Activated naive CD8-positive, alpha-beta T cell treated with anti-CD3 and anti-CD28 coated beads, Interleukin-2, amount 50 U/mL, for 24 hours (primary cell): ENCODE measurements at places on chromosomes 7 and 10.

DNA sequence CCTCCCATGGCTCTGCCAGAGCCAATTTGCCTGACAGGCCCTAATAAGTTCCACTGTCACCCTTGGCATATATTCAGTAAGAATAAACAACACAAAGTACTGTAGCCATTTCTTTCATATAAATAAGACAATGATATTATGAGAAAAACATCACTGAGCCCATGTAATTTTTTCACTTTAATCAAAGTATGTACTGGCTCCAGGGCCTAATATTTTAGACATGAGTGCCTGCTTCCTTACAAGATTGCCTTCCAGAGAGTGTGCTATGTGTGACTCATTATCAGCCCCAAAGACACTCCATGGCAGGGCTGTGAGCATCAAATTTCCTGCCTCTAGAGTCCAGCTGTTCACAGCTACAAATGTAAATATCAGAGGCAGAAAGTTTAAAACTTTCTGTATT, 297.6 kb downstream of the LHFPL3 start:
- no peak for DNase-seq

GRCh38 chr10:43137717-43138020, 576 bp upstream of the CSGALNACT2 start:
- peak; percentile 64 for DNase-seq

DNA sequence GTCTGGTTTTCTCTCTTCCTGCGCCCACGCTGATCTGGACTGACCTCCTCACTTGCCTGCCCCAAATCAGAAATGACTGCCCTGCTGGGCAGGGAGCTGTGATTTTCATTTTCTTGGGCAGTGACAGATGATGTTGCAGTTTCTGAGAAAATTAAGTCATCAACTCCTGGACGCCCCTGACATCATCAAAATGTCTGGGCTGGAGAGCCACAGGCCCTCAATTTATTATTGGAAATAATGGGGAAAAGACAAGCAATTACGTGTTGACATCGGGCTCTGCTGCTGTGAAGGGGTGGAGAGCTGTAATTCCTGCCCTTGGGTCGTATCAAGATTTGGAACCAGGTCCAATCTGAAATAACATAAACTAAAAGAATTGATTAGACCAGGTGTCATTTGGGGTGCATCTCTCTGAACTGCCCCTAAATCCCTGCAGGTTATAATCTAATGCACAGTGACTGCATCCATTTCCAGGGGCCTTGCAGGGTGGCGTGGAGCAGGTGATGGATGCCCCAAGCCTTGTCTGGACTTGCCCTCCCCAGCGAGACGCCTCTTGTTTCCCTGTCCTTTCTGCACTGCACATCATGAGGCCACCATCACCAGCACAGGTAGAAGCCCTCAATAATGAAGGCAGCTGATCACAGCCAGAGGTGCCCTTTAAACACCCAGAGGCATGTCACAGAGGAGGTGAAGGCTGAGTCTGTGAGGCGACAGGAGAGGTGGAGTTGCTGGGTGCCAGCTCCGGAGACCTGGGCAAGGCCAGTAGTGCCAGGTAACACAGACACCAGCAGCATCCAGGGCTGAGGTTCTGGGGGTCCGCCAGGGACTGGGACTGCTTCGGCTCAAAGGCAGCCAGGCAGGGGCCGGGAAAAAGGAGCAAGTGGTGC, 98.7 kb downstream of the HTR5A start:
- no peak for DNase-seq

GRCh38 chr10:62648921-62649320, 155.6 kb upstream of the ADO start:
- no peak for DNase-seq

GRCh38 chr7:131292141-131292905, 35.4 kb upstream of the MKLN1 start:
- DNase-seq, result no peak

DNA sequence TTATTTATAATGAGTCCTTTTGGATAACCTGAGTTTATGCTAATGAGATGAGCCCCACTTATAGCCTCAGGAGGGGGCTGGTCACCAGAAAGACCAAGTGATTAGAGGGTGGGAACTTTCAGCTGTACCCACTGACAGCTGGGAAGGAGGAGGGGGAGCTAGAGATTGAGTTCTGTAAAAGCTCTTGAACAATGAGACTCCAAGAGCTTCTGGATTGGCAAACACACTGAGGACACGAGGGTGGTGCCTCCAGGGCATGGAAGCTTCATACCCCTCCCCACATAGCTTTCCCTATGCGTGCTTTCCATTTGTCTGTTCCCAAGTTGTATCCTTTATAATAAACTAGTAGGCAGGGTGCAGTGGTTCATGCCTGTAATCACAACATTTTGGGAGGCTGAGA, 20.3 kb downstream of the MRPS24 start:
- no peak for DNase-seq

- DNase-seq, result no peak
Measured at GRCh38 chr10:24235471-24235870, 26.5 kb downstream of the KIAA1217 start.

DNA sequence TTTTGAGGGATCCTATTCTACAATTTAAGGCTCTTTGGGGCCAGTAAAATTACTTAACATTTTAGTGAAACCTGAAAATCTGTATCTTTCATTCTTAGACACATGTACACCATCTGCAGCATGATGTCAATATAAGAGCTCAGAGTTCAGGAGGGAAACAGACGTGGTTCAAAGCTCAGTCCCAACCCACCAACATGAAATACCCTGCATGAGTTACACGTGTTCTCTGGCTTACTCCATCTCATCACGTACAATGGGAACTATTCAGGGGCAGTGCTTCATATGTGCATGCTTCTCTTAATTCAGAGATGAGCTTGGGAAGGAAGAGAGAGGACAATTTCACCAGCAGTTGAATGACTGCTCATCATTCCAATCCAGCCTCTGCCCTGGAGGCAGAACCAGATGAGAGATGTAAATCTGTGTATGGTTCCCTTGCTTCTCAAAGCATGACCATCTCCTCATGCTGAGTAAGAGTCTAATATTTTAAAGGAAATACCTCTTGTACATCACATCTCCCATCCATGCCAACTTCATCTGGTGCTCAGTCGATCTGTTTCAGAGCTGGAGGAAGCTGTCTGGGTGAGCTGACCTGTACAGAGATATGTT, 29.0 kb upstream of the ADAM12 start:
- no peak for DNase-seq

DNA sequence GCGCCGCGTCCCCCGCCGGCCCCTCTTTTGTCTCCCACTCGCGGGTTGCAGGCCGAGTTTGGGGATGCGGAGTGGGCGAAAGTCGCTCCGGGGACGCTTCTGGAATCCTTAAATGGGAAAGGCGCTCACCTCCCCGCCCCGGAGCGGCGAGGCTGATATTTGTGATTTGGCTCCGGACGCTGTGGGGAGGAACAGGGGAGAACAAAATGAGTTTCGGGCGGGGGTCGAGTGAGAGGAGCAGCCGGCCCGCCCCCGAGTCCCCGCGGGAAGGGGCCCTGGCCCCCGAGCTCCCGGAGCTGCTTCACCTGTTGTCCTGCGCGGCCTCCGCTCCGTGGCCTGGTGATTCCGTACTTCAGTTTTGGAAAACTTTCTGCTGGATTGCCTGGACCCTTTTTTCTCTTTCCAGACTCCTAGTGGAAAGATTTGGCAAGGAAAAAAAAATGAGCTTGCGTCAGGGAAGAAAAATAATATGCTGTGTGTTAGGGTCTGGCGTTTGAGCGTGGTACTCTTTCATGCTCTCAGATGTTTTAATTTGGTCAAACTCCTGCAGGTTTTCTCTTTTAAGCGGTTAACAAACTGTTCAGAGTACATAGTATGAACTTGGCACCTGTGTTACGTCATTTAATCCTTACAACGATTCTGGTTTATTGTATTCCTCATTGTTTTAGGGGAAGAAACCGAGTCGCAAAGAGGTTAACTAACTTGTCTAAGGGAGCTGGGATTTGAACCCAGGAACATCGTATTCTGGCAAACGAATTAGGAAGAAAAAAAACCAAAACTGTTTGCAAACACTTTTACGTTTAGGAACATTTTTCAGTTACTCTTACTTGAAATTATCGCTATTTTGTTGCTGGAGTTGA, 924 bp downstream of the BMPR1A start:
- peak; percentile 14 for DNase-seq

- no peak for DNase-seq
Measured at GRCh38 chr7:55276572-55277295, 88.4 kb upstream of the LANCL2 start.

- no peak for DNase-seq
Measured at GRCh38 chr7:27109466-27110185, 7.1 kb upstream of the HOXA2 start.

- no peak for DNase-seq
Measured at GRCh38 chr7:1536743-1537534, 6.4 kb downstream of the MAFK start.

DNA sequence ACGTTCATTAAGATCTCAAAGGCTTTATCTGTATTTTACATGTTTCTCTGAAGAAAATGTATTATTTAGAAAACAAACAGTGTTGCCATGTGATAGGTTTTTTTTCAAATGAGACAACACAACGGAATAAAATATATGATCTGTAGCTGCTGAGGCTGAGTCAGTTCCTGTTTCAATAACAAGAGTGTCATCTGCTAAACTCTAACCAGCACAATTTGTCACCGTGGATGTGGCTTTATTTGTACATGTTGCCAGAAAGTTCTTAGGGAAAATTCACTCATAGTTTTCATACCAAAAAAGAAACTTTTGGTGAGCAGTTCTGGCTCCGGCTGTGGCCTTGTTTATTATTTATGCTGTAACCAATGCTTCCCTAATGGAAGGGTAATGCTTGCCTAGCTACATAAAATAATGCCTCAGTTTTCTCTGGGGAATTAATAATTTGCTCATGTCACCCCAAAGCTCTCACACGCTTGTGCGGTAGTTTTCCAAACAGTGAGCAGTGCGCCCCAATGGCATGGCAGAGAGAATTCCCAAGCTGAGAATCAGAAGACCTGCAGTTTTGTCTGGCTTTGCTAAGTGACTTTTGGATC, 20.3 kb upstream of the KLF6 start:
- no peak for DNase-seq

- DNase-seq, result no peak
Measured at GRCh38 chr7:143992670-143993069, 7.5 kb upstream of the OR6B1 start.

GRCh38 chr7:157738066-157738460, 401.3 kb downstream of the DNAJB6 start:
- DNase-seq, result no peak

DNA sequence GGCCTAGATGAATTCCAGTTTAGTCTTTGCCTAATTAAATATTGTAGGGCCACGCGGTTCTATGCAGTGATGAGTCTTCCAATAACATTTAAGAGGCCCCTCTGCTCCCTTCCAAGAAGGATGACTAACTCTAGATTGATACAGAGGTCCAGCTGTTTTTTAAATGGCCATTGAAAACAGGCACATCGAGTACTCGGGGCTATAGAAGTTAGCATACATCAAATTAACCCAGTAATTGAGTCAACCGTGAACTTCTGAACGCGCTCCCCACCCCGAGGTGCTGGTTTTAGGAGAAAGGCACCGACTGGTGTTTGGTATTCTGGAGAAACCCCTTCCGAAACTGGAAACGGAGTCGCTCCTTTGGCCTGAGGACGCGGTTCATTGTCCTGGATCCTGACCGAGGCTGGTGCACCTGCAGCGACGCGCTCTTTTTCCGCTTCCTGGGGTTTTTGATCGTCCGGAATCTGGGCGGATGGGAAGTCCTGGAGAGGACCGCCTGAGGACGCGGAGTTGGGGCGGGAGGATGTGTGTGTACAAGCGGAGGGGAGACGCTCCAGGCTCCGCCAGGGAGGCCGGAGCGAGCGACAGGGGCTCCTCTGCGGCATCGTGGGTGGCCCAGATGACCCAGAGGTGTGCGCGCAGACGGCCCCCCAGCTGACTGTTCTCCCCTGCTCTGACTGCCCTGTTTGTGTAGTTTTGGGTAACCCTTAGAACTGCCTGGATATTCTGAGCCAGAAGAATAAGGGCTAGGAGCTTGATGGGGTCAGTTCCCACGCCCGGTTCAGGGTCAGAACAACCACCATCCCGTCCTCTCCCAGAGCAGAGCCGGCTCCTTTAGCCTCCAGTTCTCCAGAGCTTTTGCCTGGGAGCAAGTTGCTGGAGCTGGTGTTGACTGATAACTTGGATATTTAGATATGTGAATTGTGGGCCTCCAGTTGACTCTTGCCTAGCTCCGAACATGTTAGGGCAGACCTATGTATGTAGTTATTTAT, 711 bp downstream of the FAM221A start:
- DNase-seq, result peak; percentile 46

DNA sequence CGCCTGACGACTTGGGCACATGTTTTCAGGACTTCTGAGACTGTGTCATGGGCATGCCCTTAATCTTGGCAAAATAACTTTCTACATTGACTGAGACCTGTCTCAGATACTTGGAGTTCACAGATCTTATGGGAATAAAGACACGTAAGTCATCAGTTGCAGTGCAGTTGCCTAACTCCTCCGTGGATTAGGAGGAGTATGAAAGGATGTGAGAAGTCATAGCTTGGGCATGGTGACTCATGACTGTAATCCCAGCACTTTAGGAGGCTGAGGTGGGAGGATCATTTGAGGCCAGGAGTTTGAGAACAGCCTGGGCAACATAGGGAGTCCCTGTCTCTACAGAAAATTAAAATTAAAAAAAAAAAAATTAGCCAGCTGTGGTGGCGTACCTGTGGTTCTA, 49.6 kb downstream of the EXOC6 start:
- DNase-seq, result no peak

DNA sequence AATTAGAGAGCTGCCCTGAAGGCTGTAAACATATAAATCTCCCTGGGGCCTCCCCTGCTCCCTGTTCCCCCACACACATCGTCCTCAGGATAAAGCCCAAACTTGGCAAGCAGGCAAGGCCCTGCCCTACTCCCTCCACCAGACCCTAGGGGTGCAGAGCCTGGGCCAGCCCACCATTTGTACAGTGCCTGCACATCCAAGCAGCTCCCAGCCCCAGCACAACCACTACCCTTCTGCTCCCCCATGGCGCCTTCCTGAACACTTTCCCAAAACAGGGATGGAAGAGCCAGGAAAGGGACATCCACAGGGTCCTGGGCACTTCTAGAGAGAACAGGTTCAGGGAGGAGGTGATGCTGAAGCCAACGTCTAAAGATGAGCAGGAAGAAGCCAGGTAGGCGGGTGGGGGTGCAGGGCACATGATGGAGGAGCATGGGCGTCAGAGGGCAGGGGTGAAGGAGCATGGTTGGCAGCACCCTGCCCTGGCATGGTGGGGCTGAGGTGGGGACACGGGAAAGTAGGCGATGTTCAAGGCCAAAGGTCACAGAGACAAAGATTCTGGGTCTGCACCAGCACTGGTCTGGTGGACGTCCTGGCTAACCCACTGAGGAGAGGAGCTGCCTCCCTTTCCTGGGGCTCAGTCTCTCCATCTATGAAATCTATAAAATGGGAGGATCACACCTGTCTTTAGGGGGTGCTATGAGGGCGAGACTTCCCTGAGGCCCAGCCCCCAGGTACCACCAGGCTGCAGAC, 140.6 kb downstream of the ARHGAP22 start:
- no peak for DNase-seq

- DNase-seq, result no peak
Measured at GRCh38 chr10:47409866-47410256, 25.8 kb upstream of the ZNF488 start.

DNA sequence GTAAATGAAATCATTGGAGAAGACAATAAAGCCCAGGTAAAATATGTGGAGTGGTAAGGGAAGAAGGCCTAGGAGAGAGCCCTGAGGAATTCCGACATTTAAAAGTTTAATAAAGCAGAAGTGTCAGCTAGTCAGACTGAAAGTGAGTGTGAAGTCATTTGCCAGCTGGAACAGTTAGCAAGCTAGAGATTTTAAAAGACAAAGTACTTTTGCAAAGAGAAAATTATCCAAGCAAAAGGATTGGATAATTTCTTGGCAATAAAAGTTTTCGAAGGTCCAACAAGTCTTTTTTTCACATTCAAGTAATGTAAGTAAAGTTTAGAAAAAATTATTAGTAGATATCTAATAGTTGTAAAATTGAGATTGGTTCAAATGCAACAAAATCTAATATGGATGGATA, 27.1 kb upstream of the SEMA3C start:
- no peak for DNase-seq
